ENCODE measurements at places on chromosomes 3 and 15.

DNA sequence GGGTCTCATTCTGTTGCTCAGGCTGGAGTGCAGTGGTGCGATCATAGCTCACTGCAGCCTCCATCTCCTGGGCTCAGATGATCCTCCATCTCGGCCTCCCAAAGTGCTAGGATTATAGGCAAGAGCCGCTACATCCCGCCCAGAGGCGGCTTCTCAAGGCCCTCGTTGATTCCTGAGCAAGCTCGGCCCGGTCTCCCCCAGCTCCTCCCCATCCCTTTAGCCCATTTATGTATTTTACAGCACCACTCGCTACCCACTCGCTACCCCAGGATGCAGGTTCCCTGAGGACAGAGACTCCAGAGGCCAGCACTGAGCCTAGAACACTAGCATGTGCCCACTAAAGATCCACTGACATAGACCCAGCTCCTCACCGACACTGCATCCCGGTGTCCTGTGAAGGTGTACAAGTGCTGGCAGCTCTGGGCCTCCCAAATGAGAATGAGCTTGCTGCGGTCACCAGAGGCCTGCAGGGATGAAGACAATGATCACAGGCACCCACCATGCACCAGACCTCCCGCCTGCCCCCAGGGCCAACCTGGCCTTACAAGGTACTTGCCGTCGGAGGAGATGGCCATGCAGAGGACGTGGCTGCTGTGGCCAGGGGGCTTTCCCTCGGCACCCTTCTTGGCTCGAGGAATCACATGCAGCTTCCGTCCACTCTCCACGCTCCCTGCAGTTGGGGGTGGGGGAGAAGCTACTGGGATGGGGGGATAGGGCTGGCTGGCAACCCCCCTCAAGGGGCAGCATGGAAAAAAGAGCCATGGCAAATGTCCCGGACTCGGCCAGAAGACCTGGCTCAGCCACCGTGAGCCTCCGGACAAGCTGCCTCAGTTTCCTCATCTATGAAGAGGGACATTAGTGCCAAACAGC lies 5.6 kb downstream of the RRP9 start:
- DNase-seq, result no peak

GRCh38 chr15:95733931-95734330 lies 596.6 kb upstream of the NR2F2 start:
- no peak for DNase-seq

- DNase-seq, result no peak
These were observed 4.8 kb downstream of the RASGRP1 start for GRCh38 chr15:38559636-38560307.

GRCh38 chr15:64443016-64443415 lies 17.4 kb upstream of the ZNF609 start:
- DNase-seq, result no peak

DNA sequence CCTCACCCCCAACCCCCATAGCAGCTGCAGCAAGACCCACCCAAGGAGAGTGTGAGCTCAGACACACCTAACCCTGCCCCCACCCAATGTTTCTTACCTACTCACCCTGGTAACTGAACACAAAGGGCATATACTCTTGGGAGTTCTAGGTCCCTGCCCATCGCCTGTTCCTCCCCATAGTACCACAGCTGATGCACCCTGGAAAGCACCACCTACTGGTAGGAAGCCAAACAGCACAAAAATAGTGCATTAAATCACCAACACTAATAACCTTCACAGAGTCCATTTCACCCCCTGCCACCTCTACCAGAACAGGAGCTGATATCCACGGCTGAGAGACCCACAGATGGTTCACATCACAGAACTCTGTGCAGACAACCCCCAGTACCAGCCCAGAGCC lies 245.2 kb downstream of the EFHB start:
- no peak for DNase-seq

GRCh38 chr3:192957441-192958021 lies 39.9 kb upstream of the MB21D2 start:
- DNase-seq, result peak; percentile 73

DNA sequence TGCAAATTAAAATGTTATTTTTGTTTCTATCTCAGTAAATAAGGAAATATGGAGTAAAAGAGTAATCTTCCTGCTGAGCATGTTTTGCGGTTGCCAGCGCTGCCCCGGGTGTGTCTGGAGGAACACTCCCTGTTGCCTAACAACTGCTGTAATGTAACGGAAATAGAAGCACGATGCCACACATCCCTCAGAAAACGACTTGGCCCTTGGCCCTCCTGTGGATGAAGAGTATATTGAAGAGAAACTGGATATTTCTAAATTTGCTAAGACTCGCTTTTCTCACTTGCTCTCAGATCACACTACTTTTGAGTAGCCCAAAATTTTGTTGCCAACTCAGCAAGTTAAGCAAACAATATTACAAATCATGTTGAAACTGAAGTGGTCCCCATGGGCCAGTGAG lies 18.9 kb downstream of the CX3CR1 start:
- peak; percentile 73 for DNase-seq

DNA sequence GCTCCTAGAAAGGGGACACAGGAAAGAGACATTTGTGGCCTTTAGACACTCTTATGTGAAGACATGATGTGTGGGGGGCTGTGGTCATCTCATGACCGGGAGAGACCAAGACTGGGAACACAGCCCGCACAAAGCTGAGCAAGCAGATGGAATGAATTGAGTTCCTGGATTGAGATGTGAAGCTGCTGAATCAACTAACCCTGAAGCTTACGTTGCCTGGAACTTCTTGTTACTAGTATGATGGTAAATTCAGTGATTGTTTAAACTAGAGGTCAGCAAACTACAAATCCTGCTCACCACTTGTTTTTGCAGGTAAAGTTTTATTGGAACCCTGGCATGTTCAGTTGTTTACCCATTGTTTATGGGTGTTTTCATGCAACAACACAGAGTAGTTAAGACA lies 83.4 kb upstream of the BHLHE40 start:
- no peak for DNase-seq

- DNase-seq, result no peak
These were observed 343.1 kb downstream of the OXSM start for GRCh38 chr3:26132942-26133341.

DNA sequence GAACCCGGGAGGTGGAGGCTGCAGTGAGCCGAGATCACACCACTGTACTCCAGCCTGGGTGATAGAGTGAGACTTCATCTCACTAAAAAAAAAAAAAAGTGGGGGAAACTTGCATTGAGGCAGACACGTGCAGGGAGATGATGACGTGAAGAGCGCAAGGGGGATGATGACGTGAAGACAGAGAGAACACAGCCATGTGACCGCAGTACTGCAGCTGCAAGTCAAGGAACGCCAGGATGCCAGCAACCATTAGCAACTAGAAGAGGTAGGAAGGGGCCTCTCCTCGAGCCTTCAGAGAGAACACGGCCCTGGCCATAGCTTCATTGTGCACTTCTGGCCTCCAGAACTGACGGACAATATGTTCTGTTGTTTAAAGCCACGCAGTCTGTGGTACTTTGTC lies 28.3 kb downstream of the RFT1 start:
- DNase-seq, result no peak

GRCh38 chr15:91476861-91477260 lies 376.6 kb upstream of the SLCO3A1 start:
- no peak for DNase-seq

DNA sequence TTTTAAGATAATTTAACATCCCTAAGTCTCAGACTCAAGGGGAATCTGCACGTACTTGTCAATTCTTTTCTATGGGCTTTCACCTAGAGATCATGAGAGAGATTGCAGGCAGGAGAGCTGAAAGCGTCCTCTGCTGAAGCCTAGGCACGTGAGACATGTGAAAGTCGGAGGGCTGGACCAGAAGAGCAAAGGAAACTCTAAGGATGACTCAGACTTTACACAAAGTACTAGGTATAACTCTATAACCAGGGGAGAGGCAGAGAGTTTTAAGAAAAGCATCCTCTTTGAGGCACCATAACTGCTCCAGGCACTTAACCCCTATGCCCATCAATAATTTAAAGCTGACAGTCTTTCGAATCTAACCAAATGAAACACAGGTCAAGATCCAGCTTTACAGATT lies 436.6 kb downstream of the VGLL3 start:
- DNase-seq, result no peak

GRCh38 chr3:71026634-71027578 lies 556.6 kb downstream of the FOXP1 start:
- DNase-seq, result no peak

- DNase-seq, result peak; percentile 44
These were observed 8.4 kb upstream of the ATR start for GRCh38 chr3:142586803-142587406.

DNA sequence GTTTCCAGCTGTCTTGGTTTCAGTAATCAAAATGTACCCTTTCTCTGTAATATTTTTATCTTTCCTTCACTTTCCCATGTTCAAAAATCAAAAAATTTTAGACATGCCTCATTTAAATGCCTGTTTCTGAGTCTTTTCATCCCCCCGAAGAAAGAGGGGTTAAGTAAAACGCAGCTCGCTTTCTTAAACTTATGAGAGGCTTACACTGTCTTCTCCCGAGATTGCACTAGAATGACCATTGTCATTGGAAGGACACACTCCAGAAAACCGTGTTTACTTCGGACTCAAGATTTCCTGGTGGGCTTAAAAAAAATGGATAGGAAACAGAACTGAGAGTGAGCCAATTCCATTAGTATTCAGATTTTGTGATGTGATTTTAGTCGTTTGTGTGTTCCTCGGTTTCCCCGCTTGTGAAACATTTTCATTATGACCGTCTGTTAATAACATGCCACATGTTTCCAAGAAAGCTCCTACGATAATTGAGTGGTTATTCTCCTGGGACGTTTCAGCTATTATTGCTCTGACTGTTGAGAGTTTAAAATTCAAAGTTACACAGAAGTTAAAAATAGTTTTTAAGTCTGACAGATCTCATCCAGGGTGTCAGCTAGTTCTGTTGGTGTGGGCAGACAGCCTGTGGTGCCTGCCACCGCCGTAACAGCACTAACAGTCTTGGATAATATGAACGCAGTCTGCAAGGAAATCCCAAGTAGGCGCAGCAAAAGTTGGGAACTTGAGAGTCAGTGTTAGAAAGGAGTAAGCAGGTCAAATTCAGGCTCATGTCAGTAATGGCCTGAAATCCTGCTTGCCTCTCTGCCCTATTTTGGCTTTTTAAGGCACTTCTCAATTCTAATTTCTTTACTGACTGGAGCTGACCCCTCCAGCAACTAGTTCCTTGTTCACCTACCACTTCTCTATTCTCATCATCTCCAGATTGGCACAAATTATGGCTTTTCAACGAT lies 1.5 kb downstream of the CRYBG3 start:
- no peak for DNase-seq

- no peak for DNase-seq
These were observed 693.2 kb upstream of the CCDC54 start for GRCh38 chr3:106683953-106684620.

DNA sequence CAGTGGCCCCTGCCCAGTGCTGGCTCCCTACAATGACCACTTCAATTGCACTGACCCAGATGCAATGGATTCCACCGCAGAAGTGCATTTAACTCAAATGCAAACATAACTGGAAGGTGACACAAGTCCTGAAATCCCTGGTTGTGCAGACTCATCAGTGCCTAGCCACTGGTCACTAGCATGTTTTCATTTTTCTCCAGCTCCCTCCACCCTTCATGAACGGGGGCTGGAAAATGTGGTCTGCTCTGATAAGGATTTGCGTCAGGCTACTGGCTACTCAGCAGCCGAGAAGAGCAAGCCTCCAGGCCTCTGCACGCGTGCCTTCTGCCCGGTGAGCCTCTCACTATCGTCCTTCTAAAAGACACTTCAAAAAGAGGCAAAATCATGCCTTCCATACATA lies 27.4 kb upstream of the FURIN start:
- DNase-seq, result no peak

DNA sequence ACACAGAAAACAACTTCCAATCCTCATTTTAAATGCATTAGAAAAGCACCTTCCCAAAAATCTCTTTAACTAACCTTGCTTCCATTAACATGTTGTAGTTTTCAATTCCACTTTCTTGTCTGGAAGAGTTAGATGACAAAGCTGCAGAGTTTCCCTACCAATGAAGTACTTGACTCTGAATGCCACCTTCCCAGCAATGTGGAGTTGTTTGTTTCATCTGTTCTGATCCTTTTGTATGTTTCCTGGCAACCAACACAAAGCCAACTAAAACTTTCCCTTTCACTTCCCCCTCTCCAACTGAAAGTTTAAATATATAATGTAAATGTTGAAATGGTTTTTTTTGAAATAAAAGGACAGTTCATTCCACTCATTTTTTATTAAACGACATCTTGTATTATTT lies at the start of gene WDR49:
WDR49 (minus strand) TSS at position 183 of the 400 bp plus-strand sequence. CDS start 517 bp downstream, outside the sequence.
- no peak for DNase-seq

DNA sequence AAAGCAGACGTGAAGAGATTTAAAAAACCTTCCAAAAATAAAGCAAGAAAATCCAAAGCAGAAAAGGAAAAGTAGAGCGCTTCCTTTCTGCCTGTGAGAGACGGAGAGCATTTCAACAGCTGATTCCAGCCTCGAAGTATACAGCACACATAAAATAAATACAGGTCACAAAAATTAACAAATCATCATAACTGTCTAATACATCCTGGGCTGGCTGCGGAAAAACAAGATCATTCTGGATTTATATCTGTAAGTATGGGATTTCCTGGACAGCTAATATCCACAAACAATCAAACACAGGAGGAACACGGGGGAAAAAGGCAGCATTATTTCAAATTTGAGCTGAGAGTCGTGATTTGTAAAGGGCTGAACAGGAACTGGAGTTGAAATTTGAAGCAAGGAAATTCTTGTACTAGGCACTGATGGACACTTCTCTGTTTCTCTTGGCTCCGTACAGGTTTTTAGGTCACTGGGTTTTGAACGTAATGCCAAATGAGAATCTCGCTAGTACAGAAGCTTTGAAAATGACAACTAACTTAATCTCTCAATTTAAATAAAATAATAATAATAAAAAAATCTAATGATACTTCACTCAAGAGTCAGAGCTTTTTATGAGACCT lies 577.7 kb downstream of the FOXP1 start:
- no peak for DNase-seq

- DNase-seq, result no peak
These were observed 20.1 kb upstream of the ARPIN start for GRCh38 chr15:89932880-89933279.

DNA sequence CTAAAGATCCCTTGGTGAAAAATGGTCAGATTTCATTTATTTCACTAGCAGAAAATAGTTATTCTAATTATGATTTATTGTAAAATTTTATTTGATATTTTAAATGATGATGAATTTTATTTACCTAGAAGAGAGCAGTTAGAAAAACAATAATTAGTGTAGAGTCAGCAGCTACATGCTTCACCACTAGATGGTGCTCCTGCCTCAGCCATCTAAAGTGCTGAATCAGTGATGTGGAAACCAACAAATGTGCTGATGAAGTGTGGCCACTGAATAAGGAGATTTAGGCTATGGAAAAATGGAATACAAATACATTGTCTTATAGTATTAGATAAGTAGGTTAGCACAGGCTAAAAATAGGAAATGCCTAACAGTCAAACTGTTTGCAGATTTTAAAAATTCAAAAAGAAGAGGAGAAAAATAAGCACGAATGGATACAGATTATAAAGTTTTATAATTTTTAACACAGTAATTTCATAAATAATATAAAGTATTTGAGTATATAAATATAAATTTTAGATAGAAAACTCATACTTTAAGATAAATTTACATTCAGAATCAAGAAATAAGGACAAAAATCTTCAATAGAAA lies 109.8 kb downstream of the PPP2R3A start:
- DNase-seq, result peak; percentile 76
